ENCODE measurements at places on chromosomes 2 and 18. TPM values are rescaled to one million over a fixed set of nuclear protein-coding genes. Genes with fewer than 3 reads are reported as not detected.

The SMYD1 gene
- polyA plus RNA-seq, result 326 TPM

The PSMA8 gene
- not detected for polyA plus RNA-seq

The PAIP2B gene
- 3.5 TPM for polyA plus RNA-seq

The ARHGAP28 gene
- polyA plus RNA-seq, result 23.7 TPM

The IL36A gene
- polyA plus RNA-seq, result not detected

The KCNS3 gene
- 5.5 TPM for polyA plus RNA-seq

The SP110 gene
- 16.3 TPM for polyA plus RNA-seq

The RAD51AP2 gene
- polyA plus RNA-seq, result 0.25 TPM

The GALR1 gene
- polyA plus RNA-seq, result 0.09 TPM

The LIPG gene
- 4.2 TPM for polyA plus RNA-seq

The TMEM214 gene
- 57.7 TPM for polyA plus RNA-seq

The KIF1A gene
- 4.4 TPM for polyA plus RNA-seq

The UGT1A10 gene
- polyA plus RNA-seq, result not detected

DNA sequence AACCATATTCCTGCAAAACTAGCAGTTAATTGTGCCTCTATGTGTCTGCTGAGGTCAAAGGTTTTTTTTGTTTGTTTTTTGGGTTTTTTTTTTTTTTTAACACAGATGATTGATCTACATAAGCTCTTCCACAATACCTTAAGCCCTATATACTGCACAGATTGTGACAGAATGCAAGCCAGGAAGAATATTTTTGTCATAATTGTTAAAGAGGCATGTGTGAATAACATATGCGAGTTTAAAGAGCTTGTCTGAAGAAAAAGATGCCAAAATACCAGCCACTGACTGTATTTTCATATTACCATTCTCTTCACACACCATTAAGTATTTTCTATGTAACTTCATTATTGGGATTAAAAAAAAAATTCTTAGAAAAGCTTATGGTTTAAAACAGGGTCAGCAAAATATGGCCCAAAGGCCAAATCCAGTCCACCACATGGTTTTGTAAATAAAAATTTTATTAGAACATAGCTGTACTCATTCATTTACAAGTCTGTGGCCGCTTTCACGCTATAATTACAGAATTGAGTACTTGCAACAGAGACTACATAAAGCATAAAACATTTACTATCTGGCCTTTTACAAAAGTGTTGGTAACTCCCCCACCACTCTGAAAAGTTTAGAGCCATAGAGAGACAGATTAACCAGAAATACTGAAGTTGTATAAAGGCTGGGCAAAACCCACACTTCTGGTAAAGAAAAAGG is 89.9 kb downstream of the TRIP12 start:
- no peak for DNase-seq

DNA sequence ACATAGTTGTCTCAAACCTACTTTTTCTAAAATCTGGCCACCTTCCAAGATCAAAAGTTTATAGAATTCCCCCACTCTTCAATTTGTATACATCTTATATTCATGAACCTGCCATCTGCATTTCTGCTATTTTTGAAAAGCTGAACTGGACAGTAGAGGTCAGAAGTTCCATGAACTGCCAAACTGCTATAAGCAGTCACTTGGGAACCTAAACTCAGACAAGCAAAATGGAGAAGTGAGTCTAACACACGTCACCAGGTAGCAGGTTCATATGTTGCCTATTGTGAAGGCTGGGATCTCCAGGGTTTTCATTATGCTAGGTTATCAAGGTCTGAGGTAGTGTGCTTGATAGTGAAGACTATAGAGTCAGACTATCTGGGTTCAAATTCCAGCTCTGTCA is 2.0 kb upstream of the MYO1B start:
- no peak for DNase-seq

GRCh38 chr2:237639836-237640220 is 12.4 kb downstream of the LRRFIP1 start:
- no peak for DNase-seq

- peak; percentile 71 for DNase-seq
Observed at GRCh38 chr2:43178602-43179542, 47.5 kb downstream of the ZFP36L2 start.

DNA sequence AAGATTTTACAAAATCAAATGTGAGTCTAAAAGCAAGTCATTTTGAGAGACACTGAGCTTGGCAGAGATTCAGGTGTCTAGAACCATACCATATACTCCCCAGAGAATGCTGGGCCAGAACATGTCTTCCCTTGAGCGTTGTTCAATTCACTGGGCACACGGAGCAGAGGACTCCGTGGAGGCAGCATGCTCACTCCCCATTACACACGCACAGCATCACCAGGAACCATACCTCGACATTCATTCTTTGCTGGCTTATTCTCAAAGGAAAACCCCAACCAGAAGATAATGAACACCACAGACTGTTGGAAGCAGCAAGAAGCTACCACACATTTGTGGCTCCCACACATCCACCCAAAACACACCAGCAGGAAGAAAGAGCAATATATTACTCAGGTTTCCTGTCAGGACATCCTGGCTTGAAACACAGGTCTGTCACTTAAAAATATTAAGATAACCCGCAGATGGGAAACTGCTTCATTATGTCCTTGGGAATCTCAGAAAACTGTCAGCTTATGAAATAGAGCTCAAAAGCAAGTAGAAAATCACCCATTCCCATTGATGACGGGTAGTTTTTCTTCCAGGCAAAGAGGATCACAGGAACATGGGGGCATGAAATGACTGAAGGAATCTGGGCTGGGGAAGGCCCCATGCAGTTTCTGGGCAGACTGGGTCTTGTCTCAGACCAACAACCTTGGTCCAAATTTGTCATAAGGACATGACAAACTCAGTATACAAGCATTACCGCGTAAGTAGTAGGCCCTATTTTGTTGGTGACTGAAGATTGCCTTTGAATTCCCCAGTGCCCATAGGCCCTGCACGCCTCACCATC is 46.4 kb downstream of the PCBP1 start:
- DNase-seq, result no peak

GRCh38 chr2:151665959-151666358 is 68.3 kb downstream of the NEB start:
- no peak for DNase-seq

DNA sequence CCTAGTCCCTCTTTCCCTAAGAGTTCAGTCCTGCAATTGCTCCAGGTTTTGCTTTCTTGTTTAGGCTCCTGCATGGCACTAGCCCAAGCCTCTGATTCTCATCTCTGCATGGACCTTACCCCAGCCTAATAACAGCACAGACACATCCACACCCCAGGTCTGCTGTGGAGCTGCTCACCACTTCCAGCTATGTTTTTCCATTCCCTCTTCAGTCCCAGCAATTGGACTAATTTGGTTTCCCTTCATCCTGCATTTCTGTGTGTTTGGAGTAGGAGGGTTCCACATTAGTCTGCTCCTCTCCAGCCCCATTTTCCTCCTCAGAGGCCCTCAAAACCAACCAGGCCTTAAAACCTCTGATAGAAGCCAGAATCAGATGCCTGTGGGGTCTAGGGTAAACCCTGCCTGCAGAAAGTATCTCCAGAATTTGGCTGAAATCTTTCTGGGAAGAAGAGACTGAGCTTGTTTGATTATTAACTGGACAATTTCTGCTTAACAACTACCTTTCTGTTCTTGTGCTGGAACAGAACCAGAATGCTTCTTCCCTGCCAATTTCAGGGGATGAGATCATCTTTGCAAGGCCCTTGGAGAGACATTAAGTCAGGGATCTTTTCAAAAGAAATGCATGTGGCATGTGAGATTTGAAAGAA is 95.9 kb downstream of the GFPT1 start:
- DNase-seq, result peak; percentile 68

DNA sequence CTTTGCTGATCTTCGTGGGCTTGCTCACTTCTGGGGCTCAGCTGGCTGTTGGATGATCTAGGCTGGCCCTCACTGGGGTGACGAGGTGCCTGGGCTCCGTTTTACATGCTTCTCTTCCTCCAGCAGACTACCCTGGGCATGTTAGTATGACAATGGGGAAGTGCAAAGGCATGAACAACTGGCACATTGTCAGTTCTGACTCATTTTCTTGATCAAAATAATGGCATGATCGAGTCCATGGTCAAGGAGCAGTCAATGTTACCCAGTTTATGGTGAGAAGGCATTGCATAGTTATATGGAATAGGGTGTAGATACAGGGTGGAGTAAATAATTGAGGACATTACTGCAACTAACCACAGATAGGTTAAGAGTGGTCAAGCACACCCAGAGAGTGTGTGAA is 10.0 kb upstream of the UPP2 start:
- DNase-seq, result no peak

DNA sequence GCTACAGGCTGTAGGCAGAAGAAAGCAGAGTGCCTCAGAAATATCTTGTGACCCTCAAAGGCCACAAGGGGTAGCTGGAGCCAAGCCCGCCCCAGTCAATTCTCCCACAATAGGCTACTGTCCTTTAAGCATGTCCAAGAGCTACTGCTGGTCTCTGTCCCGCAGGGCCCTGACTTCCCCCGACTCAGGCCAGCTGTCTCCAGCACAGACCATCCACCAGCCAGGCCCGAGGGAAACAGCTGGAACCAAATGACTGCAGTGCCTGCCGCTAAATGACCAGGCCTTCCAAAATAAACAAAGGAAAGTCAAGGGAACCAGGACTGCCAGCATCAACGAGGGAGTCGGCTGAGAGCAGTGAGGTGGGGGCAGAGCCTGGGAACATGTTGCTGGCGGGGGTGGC is 36.7 kb downstream of the MCFD2 start:
- DNase-seq, result no peak

- no peak for DNase-seq
Observed at GRCh38 chr2:2703762-2704427, 372.8 kb upstream of the MYT1L start.

GRCh38 chr2:148493822-148494563 is 150.6 kb upstream of the EPC2 start:
- DNase-seq, result no peak

GRCh38 chr18:70385474-70385873 is 96.6 kb downstream of the SOCS6 start:
- no peak for DNase-seq

DNA sequence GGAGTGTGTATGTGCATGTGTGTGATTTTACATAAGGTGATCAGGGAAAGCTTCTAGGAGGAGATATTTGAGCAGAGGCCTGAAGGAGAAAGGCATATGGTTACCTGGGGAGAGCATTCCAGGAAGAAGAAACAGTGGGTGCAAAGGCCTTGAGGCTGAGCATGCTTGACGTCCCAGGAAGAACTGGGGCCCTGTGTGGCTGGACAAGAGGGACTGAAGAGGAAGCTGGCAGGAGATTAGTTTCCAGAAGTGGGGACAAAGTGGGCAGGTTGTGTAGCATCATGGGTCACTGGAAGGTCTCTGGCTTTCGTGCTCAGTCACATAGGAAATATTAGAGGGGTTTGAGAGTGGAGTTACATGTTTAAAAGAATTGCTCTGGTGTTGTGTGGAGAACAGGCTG is 42.0 kb upstream of the POLE4 start:
- DNase-seq, result no peak

- DNase-seq, result peak; percentile 43
Observed at GRCh38 chr18:498931-499775, 1.3 kb downstream of the COLEC12 start.

- DNase-seq, result no peak
Observed at GRCh38 chr2:18637196-18637595, 47.8 kb upstream of the NT5C1B start.

- DNase-seq, result no peak
Observed at GRCh38 chr2:115549611-115550130, 1107.2 kb downstream of the DPP10 start.

DNA sequence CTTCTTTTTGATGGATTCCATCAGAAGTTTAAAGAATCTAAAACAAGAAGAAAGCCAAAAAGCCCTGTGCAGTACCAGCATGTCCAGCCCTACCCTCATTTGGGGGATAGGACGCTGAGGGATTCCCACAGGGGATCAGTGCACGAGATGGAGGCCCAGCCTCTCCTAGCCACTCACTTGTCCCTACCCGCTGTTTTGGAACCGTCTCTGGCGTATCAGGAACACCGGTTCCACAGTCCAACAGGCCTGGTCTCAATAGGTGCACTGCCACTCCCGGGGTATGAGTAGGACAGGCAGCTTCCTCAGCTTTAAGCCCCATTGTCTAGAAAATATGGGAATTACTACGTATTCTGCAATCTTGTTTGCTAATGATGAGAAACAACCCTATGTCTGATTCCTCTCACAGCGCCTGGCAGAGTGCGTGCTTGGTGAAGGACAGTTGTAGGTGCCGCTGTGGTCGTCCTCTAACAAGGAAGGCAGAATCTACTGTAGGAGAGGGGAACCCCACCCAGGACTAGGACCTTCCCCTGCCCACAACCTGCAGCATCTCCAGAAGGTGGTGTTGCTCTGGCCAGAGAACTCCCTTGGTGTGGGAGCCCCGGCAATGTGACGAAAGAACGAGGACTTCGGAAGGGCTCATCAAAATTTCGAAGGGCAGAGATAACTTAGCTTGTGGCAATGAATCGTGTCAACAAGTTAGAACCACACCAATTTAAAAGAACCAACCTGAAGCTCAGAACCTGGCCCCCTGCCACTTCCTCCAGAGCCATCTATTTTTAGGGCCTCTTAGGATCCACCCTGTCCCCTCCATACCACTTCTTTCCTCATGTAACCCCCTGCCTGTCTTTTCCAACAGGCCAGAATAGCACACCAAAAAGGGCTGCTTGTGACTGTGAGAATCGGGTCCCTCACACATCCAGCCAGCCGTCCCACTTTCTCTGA is 71.7 kb downstream of the POLR1A start:
- no peak for DNase-seq

DNA sequence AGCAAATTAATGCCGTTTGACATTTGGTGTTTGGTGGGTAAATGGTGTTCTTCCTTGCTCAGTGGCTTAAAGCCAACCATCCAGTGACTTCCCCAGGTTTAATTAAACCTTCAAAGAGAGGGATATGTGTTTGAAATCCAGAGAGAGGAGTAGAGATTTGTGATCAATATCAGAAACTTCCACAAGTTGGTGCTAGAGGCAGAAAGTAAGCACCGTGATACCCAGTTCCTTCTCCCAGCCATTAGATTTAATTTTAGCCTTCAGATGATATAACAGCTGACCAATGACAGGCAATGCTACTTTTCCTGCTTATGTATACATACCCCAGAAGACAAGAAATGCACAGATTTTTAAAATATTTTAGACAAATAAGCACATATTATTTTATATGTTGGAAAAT is 398.5 kb downstream of the CDH2 start:
- DNase-seq, result no peak

DNA sequence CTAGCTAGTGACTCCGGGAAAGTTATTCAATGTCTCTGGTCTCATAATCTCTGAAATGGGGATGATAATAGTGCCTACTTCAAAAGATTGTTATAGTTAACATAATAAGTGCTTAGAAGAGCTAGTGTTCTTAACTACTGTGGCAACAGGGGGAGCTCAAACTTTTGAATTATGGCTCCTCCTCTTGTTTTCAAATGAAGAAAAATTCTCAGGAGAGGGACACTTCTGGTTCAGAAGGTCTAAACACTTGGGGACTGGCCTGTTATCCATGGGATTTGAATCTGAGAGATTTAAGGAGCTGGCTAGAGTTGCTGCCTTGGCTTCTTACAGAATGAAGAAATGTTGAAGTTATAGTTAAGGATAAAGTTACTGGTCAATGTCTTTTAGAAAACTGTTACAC is 92.2 kb upstream of the ITGB6 start:
- DNase-seq, result no peak

GRCh38 chr18:6543330-6543908 is 128.7 kb upstream of the L3MBTL4 start:
- DNase-seq, result no peak

Data from hindlimb muscle (tissue), 1 donor.